ENCODE measurements at places on chromosomes 3 and 15. TPM values are rescaled to one million over a fixed set of nuclear protein-coding genes. Genes with fewer than 3 reads are reported as not detected.

Gene TAMM41
- 5.6 TPM for total RNA-seq

Gene PLCL2
- 11.0 TPM for total RNA-seq

Gene CKMT1A
- total RNA-seq: not detected

Gene GJD2
- not detected for total RNA-seq

Gene SLC28A1
- not detected for total RNA-seq
